CD14-positive monocyte (primary cell): ENCODE measurements at places on chromosomes 1 and 21.
A peak's percentile ranks its signal among the peaks of the same experiment; 100 is the strongest.

DNA sequence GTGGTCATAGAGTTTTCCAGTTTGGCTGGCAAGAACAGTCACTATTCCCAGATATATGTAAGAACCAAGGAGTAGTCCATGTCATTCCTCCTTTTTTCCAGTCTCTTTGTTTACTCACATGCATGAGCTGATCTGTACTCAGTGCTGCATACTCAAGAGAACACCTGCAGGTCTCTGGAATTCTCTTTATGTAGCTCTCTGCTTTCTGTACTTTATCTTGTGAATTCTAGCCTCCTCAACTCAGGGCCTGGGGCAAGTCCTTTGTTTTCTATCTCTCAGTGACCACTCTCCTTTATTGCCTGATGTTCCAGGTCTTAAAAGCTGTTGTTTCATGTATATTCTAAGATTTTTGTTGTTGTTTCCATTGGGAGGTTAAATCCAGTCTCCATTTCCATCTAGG lies 478.9 kb downstream of the DPYD start:
- H3K36me3 ChIP-seq = peaks cover 70% of the 10 kb centered on the region
- H3K4me3 ChIP-seq = no peak overlapping the region
- no peak overlapping the region for H3K27ac ChIP-seq
- H3K27me3 ChIP-seq = no peaks in the 10 kb centered on the region

DNA sequence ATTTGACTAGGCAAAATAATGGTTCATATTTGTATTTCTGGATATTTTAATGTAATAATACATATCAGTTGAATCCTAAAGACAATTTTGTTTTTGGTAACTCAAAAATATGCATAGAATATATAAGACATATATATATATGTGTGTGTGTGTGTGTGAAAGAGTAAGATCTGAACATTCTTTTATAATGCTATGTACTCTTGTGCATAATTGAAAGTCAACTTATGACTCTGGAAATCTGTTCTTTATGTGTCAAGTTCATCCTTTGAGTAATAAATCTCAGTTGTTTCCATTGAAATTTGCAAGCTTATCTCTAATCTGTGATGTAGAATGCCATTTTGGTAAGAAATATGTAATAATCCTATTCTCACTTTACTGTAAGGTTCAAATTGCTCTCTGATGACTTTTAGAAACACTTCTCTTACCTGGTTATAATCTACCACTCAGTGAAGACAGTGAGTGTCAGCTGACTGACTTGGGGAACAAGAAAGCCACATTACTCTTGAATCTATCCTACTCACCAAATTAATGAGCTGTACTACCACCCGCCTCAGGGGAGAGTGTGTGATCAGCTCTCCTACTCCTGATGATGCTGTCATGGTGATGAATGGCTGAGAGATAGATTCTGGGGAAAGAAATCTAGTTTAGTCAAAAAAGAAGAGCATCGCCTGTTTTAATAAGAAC lies 15.0 kb upstream of the NEK7 start:
- H3K36me3 ChIP-seq = no peaks in the 10 kb centered on the region
- no peak overlapping the region for H3K4me3 ChIP-seq
- no peak for DNase-seq
- no peaks in the 10 kb centered on the region for H3K4me1 ChIP-seq
- H3K27ac ChIP-seq = no peak overlapping the region

DNA sequence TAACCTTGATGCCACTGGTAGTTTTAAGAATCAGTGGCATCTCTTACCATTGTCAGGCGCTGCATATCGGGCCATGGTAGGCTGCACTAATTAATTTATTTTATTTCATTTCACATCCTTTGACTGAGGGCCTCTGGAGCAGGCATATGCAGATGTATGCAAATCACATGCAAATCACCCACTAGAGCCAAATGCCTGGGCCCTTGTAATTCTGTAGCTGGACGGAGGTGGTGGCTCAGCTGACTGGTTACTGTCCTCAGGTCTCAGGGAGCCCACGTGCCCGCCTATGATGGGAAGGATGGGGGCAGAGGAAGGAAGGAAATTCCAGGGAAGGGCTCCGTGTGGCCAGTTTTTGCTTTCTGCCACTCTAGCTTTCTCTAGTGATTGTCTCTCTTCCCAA lies 122.7 kb downstream of the IGSF21 start:
- no peak overlapping the region for H3K4me3 ChIP-seq
- no peak for DNase-seq
- H3K4me1 ChIP-seq = no peaks in the 10 kb centered on the region
- no peaks in the 10 kb centered on the region for H3K27me3 ChIP-seq

- H3K4me1 ChIP-seq = no peaks in the 10 kb centered on the region
- DNase-seq = no peak
- H3K4me3 ChIP-seq = no peak overlapping the region
- H3K27me3 ChIP-seq = no peaks in the 10 kb centered on the region
Observed at GRCh38 chr1:225485991-225486530, 58.2 kb upstream of the LBR start.

DNA sequence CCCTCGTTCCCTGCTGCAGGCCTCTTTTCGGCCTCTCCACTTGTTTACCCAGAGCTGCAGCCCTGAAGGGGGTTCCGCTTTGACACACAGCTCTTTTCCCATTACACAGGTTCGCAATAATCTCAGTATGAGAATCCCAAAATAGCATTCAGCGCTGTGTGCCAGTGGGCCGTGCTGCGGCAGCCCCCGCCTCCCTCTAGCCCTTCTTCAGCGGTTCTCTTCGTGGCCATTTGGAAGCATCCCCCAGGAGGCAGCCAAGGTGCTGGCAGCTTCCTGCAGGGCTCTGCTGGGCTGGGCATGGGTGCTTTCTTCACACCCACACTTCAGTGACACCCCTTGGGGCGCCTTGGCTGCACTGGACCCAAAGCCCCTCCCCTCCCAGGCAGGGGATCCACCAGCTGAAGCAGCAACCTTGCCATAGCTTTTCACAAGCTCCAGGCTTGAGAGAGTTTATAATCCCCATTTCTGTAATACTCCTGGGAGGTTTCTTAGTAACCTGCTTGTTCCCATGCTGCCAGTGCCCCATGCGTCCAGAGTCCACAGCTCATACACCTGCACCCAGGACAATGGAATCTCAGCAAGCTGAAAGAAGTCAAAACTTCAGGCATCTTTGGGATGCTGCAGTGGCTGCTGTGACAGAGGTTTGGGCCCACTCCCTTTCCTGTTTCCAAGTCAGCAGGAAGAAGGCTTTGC lies 8.1 kb downstream of the NCF2 start:
- H3K27me3 ChIP-seq = no peaks in the 10 kb centered on the region
- DNase-seq = no peak
- H3K4me3 ChIP-seq = no peak overlapping the region
- peak overlapping the region; percentile 90 for H3K27ac ChIP-seq
- H3K36me3 ChIP-seq = peaks cover 70% of the 10 kb centered on the region

GRCh38 chr1:88528792-88529191 lies 155.3 kb upstream of the PKN2 start:
- no peak overlapping the region for H3K4me3 ChIP-seq
- no peaks in the 10 kb centered on the region for H3K4me1 ChIP-seq
- H3K36me3 ChIP-seq = no peaks in the 10 kb centered on the region
- no peak overlapping the region for H3K27ac ChIP-seq
- H3K27me3 ChIP-seq = no peaks in the 10 kb centered on the region

DNA sequence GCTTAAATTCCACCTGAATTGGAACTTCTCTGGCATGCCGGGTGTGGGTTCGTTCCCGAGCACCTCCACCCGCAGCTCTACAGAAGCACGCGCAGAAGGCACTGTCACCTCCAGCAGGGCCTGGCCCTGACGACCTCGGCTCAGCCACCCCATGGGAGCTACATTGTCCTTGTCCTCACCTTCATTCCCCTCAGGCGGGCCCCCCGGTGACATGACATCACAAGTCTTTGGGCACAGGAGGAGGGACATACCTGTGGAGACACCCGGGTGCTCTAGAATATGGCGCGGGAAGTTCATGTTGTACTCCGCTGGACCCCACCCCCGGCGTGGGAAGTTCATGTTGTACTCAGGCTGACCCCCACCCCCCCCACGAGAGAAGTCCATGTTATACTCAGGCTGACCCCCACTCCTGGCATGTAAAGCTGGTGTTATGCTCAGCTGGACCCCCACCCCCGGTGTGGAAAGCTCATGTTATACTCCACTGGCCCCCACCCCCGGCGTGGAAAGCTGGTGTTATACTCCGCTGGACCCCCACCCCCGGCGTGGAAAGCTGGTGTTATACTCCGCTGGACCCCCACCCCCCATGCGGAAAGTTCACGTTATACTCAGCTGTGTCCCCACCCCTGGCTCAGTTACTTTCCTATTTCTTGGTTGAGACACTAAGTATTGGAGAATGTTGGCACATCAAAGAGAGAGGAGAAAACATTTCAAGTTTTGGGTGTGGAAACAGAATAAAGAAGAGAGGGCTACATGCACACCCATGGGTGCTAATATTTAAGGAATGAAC lies 37.6 kb downstream of the UMODL1 start:
- no peaks in the 10 kb centered on the region for H3K27me3 ChIP-seq
- H3K27ac ChIP-seq = no peak overlapping the region
- H3K36me3 ChIP-seq = no peaks in the 10 kb centered on the region
- no peak overlapping the region for H3K4me3 ChIP-seq
- no peak for DNase-seq

- H3K4me1 ChIP-seq = peaks cover 34% of the 10 kb centered on the region
- H3K27ac ChIP-seq = no peak overlapping the region
- H3K27me3 ChIP-seq = no peaks in the 10 kb centered on the region
- no peak overlapping the region for H3K4me3 ChIP-seq
- H3K36me3 ChIP-seq = peaks cover 3% of the 10 kb centered on the region
Observed at GRCh38 chr1:241548008-241548407, 15.8 kb downstream of the KMO start.

- no peak overlapping the region for H3K27ac ChIP-seq
- no peaks in the 10 kb centered on the region for H3K36me3 ChIP-seq
- H3K4me1 ChIP-seq = no peaks in the 10 kb centered on the region
Observed at GRCh38 chr1:48681476-48682305, 95.0 kb downstream of the BEND5 start.

DNA sequence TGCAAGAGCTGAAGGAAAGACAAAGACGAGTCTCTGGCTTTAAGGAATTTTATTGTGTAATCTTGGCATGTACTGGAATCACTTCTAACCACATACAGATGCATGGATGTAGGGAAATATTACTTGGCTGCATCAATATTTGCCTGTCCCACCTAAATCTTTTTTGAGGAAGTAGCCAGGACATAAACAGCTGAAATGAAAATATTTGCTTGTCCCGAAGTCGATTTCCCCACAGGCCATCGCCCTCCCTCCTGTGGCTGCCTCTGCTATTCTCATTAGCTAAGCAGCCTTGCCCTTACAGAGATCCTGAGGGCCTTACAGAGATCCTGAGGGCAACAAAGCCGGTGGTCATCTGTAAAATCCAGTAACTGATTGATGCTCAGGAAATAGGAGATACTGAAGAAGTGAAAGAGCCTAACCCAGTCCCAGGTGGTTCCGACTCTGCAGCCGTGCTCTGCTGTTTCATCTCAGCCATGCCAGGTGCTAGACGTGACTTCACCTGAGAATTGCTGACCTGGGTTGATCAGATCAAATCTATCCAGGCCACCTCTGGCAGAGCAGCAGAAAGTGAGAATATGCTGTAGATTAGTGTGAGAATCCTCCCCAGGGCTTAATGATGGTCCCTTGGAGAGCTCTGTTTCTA lies 25.5 kb downstream of the MAN1C1 start:
- H3K36me3 ChIP-seq = peaks cover 2% of the 10 kb centered on the region
- no peak overlapping the region for H3K27ac ChIP-seq
- peaks cover 8% of the 10 kb centered on the region for H3K4me1 ChIP-seq

DNA sequence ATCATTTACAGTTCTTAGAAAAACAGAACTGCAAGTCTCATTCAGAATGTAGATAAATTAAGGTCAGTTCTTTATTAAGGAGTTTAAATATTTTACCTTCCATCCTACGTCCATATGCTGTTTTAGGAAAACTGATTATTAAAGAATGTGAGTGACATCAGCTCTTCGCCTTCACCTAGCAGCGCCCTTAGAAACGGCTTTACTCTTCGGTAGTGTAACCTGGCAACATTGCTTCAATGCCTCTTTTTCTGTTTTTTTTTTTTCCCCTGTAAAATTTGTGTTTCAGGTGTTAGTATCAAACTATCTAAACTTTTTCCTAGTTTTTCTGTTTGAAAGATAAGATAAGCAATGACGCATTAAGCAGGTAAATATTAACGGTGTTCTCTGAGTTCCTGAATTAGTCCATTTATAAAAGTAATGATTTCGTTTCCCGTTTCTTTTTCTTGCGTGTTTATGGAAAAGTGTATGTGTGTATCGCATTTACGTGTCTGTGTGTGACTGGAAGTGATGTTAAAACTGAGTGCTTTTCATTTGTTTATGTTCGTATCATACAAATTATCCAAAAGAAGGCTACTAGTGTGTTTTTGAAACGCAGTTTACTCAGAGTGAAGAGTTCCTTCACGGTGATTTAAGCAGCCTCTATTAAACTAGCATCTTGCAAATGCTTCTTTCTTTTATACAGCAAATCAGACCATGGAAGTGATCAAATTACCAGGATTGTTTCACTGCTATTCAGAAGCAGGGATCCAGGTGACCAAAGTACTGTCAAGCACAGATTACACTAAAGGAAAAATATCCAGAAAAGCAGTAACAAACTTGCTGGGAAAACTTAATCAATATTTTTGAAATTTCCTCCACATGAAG lies 139.0 kb downstream of the SDCCAG8 start:
- H3K4me3 ChIP-seq = no peak overlapping the region
- H3K36me3 ChIP-seq = peaks cover 2% of the 10 kb centered on the region
- H3K27me3 ChIP-seq = no peaks in the 10 kb centered on the region
- no peak overlapping the region for H3K27ac ChIP-seq
- H3K4me1 ChIP-seq = peaks cover 7% of the 10 kb centered on the region
- no peak for DNase-seq

DNA sequence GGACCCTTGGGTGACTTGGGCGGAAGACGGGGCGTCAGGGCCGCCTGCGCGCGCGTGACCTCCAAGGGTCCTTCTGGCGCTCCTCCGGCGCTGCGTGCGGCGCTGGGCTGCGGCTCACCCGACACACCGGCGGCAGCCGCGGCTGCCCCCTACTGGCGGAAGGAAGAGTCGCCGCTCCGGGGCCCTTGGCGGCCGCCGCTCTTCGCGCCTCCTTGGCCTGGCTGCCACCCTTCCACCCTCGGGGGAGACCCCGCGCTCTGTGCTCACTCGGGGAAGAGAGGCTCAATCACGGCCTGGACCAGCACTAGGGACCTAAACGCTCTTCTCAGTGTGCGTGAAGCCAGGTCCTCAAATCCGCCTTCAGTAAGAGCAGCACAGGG lies 89.7 kb downstream of the DMRTA2 start:
- peaks cover 13% of the 10 kb centered on the region for H3K27me3 ChIP-seq
- no peak overlapping the region for H3K27ac ChIP-seq
- peak overlapping the region; percentile 31 for H3K4me3 ChIP-seq
- peaks cover 12% of the 10 kb centered on the region for H3K4me1 ChIP-seq
- DNase-seq = peak; percentile 17

DNA sequence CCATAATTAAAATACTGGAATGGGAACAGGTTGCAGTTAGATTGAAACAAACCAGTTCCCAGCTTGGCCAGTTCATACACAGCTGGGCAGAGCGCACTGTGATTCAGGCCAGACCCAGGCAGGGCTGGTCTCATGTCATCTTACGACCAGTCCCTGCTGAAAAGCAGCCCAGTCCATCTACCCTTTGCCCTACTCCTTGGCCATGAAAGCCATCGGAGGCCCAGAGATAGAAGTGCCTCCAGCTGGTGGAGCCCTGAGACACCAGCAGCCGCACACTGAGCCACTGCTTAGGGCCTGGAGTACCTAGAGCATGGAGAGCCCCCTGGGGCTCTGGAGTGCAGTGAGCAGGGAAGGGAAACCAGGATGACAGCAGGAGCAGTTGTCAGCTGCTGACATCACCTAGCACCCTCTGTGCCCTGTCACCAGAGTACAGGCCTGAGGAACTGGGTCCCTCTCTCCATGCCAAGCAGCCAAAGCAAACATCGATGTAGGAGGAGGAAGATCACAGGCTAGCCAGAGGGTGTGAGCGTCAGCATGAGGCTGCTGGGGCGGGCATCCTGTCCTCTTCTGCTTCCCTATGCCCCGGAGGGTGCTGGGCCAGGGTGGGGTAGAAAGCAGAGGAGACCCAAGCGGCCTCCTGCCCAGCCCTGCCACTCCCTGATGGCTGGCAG lies 34.2 kb upstream of the TMEM125 start:
- H3K36me3 ChIP-seq = no peaks in the 10 kb centered on the region
- H3K27ac ChIP-seq = no peak overlapping the region
- H3K4me1 ChIP-seq = peaks cover 8% of the 10 kb centered on the region
- H3K4me3 ChIP-seq = no peak overlapping the region
